ENCODE measurements at places on chromosomes 4 and X.
A peak's percentile ranks its signal among the peaks of the same experiment; 100 is the strongest.

GRCh38 chr4:156858071-156858470 is 113.5 kb downstream of the PDGFC start:
- no peak for DNase-seq

DNA sequence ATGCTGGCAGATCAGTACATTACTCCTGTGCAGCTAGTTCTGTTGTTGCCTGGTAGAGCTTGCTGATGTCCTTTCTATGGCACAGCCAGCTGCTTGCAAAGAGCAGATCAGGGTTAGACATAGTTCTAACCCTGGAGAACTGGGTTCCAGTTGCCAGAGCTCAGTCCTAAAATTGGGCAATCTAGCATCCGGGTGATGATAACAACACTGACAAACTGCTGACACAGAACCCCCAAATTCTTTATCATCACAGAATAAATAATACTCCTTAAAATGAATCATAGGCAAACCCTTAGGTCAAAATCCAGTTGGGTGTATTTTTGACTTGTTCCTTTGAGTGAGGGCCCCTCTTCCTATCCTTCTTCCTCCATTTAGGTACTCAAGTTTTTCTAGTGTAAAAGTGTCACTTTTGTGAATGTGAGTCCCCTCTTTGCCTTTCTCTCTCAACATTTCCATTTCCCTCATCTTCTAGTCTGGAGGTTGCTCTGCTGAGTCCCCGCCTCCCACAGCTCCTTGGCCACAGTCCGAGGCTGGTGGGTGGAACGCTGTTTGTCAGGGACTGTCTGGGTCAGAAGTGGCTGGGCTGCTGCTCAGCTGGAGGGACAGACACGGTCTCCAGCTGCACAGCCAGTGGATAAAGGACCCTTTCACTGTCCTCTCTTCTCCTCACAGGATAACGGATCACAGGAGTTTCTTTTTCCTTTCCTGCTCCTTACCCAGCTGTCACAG is 93.6 kb upstream of the RASGEF1B start:
- peak; percentile 69 for DNase-seq

DNA sequence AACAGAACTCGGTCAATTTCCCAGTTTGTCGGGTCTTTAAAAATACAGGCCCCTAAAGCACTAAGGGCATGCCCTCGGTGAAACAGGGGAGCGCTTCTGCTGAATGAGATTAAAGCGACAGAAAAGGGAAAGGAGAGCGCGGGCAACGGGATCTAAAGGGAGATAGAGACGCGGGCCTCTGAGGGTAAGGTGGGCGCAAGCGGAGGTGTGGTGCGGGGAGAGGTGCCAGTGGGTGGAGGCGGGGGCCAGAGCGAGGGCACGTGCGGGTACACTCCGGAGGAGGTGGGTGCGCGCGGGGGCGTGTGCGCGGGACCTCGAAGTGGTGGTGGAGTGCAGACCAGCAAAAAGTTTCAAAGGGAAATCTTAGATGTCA is 787 bp upstream of the TET2 start:
- DNase-seq, result no peak

DNA sequence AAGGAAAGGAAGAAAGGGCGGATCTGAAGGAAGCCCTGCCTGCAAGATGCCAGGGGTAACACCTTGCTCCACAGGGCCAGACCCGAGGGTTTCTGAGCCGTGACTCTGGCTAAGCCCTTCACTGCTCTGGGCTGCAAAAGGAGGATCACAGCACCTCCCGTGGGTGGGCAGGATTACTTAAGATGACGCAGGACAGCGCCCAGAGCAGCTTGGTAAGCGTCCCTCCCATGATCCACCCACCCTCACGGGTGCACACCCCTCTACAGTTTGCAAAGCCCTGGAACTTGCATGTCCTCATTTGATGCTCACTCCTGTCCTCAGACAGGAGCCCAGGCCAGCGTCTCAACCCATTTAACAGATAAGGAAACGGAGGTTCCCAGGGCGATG is 64.9 kb downstream of the CRMP1 start:
- DNase-seq, result no peak

GRCh38 chrX:20477836-20478524 is 211.3 kb upstream of the RPS6KA3 start:
- no peak for DNase-seq

DNA sequence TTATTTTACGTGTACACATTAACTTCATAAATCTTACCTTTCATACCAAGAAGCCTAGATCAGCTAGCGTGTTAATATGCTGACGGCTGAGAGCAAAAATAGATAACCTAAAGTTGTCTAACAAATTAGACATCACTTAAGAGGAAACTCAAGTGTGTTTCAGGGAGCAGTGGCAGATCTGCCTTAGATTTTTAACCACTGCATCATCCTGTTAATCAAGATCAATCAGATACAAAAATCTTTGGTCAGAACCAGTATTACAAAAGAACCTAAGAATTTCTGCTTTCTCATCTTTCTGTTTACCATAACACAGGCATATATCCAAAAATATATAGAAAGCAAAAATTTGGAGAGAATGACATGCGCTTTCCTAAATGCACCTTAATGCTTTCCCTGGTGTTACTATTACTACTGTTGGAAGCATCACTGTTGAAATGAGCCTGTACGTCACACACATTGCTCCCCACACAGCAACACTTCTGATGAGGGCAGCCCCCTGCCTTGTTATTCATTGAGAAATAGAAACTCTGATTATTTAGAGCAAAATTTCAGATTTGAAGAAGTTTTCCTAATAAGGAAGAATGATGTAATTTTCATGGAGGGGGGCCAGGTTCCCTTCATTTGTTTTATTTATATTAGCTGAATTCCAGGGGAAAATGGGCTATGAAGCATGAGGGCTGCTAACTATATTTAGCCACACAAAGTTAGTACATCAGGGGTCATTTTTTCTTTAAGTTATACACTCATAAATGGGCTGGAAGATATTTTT is 152.3 kb downstream of the CBR4 start:
- DNase-seq, result no peak

GRCh38 chr4:70746179-70746839 is 24.5 kb downstream of the RUFY3 start:
- peak; percentile 42 for DNase-seq

DNA sequence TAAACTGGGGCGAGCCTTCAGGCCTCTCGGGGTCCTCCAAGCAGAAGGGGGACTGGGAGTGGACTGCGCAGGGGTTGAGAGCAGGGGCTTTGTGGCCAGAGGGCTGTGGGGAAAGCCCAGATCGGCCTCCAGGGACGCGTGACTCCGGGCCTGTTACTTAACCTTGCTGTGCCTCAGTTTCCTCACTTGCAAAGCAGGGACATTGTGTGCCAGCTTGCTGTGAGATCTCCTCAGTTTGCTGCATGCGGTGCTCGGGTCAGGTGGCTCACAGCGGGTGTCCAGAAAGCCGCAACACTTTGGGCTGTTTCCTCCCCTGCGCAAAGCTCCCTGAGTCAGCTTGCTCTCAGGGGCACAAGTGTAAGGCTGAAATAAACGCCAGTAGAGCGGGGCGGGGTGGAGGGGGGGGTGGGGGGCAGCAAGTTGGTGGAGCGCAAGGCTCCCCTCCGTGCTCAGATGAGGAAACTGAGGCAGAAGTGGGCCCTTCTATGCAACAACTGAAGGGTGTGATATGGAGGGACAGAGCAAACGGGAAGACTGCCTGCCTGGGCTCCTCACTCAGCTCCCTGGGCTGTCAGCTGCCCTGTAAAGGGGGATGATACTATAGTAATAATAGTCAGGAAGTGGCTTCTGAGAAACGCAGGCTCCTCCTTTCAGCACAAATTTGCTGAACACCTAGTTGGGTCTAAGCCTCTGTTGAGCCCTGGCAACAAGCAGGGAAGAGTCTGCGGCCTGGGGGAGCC is 101.0 kb downstream of the HMX1 start:
- DNase-seq, result no peak

- no peak for DNase-seq
Measured at GRCh38 chr4:81049907-81050306, 19.4 kb downstream of the BMP3 start.

DNA sequence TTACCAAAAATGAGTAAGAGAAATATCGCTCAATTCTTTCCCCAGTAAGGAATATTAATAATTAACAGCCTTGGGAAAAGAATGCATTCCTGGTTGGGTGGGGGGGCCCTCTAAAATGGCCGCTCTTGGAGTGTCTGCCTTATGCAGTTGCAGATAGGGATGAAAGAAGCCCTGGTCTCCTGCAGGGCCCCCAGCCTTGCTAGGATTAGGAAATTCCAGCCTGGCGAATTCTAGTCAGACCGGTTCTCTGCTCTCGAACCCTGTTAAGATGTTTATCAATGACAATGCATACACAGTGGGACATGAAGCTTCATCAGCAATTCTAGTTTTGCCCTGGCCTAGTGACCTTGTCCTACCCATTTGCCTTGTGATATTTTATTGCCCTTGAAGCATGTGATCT is 1047.7 kb upstream of the GRID2 start:
- DNase-seq, result no peak

- no peak for DNase-seq
Measured at GRCh38 chrX:130944230-130944629, 41.2 kb upstream of the ENOX2 start.

DNA sequence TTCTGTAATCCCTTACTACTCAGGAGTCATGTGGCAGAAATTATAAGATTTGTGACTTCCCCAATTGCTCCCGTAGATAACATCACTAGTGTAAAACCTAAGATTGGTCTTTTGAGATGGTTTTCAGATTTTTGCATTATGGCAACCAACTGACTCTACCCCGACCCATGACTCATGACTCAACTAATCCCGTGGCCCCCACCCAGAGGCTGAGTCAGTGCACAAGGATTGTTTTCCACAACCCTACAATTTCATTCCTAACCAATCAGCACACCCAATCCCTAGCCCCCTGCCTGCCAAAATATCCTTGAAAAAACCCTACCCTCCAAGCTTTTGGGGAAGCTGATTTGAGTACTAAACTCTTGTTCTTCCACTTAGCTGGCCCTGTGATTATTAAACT is 109.4 kb upstream of the FAM9C start:
- no peak for DNase-seq

DNA sequence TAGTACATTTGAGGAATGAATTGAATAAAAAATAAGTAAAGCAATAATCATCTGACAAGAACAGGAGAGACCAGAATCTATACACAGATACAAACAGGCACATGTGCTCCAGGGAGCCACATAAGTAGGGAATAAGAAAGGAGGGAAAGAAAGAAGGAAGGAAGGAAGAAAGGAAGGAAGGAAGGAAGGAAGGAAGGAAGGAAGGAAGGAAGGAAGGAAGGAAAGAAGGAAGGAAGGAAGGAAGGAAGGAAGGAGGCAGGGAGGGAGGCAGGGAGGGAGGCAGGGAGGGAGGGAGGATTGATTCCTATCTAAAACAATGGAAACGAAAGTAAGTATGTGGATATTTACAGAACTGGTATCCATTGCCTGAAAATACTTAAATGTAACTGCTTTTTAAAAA is 475.8 kb downstream of the NLGN4X start:
- no peak for DNase-seq

- peak; percentile 84 for DNase-seq
Measured at GRCh38 chr4:177464026-177464425, 21.8 kb upstream of the AGA start.

- peak; percentile 23 for DNase-seq
Measured at GRCh38 chrX:104565791-104566680, at the start of gene IL1RAPL2. Gene IL1RAPL2 (plus strand): TSS chrX:104566199.

DNA sequence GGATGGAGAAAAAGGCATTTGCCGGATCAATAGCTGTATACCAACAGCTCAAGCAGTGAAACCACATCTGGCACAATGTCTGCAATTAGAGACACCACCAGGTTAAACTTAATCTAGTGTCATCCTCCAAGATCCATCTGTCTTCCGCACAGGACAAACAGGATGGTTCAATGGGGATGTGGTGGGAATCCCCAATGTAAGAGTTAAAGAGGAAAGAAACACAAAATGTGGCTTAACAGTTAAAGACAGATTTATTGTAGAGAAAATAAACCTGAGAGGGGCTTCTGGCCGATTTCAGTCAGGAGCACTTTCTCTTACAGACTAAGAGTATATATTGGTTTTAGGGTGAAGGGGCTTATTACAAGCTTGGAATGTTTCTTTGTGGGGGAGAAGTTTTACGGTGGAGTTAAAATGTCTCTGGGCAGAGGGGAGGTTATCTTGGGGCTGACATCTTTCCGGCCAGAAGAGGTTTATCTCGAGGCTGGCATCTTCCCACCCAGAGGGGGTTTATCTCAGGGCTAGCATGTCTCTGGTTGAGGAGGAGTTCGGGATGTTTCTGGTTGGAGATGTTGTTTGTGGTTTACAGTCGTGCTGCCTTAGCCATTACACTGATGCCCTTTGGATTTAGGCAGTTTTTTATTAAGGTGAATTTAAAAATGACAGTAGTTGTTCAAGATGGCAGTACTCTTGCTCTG is 61.7 kb downstream of the KANTR start:
- DNase-seq, result no peak

- no peak for DNase-seq
Measured at GRCh38 chr4:86965019-86965976, 30.5 kb downstream of the AFF1 start.

DNA sequence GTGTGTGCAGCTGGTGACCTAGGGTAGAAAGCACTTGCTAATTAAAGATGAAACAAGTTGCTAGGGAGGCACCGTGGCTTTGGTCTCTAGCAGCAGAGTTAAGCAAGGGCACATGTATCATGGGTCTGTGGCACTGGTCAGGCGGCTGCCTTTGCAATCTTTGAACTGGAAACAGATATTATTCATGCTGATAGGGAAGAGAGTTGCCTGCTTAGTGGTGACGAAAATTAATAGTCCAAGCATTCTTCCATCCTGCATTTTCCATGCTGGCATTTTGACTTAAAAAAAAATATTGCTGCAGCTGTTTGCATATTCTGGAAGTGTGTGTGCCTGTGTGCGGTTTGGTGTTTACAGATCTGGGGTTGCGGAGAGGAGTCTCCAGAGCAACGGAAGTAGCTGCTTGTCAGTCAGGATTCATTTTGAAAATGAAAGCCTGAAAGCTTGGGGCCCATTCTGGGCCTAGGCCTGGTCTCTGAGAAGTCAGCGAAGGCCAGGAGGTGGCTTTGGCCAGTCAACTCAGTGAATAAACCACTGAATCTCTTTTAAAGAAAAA is 2.3 kb upstream of the SOWAHD start:
- no peak for DNase-seq

DNA sequence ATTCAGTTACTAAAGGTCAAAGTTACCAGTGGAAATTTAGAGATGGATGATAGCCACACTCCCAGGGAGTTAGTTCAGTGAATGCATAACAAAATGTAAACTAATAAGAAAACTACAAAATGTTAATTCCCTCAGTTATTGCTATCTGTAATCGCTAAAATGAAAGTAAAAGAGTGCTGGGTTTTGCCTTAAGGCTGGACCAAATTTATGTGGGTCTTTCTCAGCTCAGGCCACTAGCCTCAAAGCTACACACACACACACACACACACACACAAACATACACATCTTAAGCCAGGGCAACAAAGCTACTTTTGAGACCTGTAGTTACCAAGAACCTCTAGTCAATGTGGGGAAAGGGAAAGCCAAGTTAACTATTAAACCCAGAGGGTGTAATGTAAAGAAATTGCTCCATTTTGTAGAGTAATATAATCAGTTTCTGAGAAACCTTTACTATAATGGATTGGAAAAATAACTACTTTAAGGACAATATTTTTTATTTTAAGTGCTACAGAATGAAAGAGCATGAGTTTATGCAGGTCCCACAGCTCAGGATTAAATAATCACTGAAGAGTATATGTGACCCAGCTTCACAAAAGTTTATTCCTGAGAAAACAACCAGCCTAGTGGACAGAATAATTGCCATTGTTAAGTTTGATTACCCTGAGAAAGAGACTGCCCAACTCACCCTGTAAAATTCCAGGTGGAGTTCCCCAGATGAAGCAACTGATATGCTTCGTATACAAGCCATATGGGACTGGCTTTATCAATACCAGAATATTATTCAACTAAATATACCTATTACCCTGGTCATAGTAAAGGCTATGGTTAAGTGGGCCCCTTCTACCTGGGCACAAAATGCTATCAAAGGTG is 8.9 kb upstream of the UGT2A3 start:
- no peak for DNase-seq
